ENCODE measurements at places on chromosomes 5 and 9.

- no peak for DNase-seq
Observed at GRCh38 chr5:77973253-77973609, 197.1 kb upstream of the TBCA start.

GRCh38 chr9:21677387-21677786 is 125.0 kb upstream of the MTAP start:
- no peak for DNase-seq

DNA sequence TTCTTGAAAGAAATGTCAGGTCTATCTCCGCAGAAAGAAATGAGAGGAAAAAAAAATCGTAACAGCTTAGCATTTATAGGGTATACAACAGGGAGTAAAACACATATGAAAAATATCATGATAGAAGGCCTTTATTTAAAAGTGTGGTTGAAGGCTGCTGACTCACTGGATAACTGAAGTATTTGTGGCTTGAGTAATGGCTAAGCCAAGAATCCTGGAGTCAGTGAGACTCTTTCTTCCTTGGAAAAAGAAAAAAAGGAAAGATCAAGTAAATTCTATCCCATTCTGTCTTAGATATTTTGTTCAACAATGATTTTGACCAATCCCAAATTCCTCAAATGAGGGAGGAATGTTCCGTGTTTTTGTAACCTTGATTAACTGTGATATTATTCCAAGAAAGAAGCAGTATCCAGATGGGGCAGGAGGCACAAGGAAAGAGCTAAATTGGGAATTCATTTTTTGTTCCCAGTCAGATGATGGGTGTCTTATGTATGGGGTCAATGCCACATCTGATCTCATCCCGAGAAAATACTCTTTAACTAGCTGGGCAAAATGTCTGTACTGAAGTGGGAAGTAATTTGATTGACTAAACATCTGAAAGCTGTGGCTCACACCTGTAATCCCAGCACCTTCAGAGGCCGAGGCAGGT is 64.3 kb upstream of the MYO10 start:
- DNase-seq = no peak

GRCh38 chr5:158017469-158017868 is 158.5 kb upstream of the CLINT1 start:
- DNase-seq = no peak

DNA sequence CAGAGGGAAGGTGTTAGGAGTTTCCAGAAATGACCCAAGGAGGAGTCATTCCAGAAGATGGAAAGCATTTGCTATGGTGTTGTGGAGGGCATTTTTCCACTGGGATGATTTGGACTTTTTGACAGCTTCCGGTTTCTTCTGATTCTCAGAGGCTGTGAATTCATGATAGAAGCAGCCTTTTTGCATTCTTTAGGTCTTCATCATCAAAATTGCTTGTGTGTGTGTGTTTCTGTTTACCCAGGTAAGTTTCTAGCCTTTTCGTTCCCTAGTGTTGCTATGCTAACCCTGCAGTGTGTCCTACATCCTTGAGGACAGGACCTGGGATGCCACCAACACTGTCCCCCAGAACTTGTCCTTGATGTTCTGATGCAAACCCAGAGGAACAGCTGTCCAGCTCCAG is 19.6 kb downstream of the IRX1 start:
- DNase-seq = no peak

- no peak for DNase-seq
Observed at GRCh38 chr9:132001567-132001966, 78.1 kb downstream of the MED27 start.

DNA sequence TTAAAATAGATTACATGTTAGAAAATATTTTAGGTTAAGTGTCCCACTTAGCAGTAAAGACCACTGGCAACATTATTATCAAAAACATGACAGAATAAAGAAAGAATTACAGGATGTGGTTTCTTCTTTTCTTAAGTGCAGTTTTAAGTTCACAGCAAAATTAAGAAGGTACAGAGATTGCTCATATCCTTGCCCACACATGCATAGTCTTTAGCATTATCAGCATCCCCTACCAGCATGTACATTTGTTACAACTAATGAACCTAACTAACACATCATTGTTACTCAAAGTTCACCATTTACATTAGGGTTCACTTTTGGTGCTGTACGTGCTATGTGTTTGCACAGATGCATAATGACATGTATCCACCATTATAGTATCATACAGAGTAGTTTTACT is 837.7 kb upstream of the CDH9 start:
- no peak for DNase-seq

DNA sequence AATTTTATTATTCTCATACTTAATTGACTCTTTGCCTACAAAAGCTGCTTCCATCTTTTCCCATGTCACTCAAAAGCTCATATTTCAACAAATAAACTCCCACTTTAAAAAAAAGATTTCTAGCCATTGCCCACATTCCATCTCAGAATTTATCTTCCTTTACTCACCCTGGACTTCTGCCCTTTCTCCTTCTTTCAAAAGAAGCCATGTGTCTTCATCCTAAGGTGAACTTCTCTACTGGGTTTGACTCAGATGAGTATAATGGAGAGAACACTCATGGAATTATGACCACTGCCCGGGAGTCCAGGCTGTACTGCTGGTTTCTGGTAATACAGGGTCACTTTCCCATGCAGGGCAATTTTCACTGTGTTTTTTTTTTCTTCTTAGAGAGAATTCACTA is 548.5 kb upstream of the ZNF462 start:
- no peak for DNase-seq

DNA sequence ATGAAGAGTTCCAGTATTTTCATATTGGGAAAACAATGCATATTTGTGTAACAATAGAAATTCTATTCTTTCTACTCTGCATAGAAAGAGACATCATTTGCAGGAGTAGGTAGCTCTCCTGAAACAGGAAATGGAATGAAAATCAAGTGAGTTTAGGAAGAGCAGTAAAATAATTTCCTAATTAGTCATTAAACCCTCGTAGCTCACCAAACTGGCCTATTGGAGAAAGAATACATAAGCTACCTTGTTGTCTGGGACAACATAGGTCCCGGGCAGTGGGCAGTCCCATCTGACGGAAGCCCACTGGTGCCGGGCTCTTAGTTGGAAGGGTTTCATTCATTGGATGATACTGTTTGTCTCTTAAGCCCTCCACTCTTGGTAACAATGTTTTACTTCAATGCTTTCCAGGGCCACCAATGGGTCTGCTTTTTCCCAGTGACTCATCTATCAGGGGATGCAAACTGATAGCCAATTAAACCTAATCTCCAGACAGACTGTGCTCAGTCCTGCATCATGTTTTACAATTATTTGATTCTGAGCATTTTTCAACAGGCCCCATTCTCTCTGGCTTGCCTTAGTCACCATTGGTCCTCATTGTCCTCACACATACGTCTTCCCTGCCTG is 46.5 kb downstream of the GNA14 start:
- DNase-seq = no peak

- DNase-seq = no peak
Observed at GRCh38 chr9:125638239-125639045, 68.6 kb downstream of the MAPKAP1 start.

DNA sequence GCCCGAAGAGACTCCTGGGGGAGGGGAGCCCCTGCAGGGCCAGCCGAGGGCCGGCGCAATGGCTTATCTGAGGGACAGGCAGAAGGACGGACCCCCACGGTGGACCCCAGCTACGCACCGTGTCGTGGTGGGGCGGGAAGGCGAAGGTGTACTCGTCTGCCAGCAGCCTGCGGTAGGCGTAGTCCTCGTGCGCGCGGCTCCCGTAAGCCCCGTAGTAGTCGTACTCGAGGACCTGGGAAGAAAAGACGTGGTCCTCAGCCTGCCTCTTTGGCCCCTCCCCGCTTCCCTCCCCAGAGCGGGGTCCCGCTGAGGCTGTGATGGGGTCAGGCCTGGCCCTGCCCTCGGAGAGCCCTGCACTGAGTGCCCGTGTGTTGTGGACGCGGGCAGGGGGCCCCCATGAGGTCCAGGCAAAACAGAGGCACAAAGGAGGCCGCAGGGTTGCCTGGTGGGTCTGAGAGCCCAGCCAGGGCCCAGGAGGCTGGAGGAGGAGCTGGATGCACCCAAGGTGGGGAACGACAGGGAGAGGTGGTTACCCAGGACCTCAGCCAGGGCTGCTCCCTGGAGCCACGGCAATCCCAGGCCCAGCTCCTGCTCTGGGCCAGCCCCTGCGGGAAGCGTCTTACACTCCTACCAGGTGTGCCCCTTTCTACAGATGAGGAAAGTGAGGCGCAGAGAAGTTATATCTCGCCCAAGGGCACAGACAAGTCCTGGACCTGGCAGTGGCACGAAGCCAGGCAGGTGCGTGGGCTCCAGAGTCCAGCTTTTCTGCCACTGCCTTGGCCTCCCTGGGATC is 35.2 kb downstream of the SARDH start:
- DNase-seq = no peak

GRCh38 chr9:30089428-30089827 is 2295.0 kb upstream of the ACO1 start:
- DNase-seq = no peak

GRCh38 chr5:32461441-32462120 is 17.0 kb upstream of the ZFR start:
- no peak for DNase-seq

GRCh38 chr5:95794070-95794516 is 28.4 kb downstream of the GLRX start:
- no peak for DNase-seq

DNA sequence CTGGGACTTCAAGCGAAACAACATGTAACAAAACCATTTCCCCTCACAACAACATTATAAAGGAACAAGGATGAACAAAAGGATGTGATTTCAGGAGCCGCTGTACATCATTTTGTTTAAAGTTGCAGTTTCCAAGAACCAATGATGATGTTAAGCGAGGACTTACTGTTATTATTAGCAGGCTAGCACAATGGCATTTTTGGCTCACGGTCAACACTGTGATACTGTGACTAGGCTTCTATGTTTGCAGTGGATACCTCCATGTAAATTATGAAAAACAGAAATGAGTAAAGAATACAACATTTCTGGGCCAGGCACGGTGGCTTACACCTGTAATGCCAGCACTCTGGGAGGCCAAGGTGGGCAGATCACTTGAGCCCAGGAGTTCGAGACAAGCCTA is 113.0 kb downstream of the AUH start:
- DNase-seq = no peak

GRCh38 chr9:116566677-116567488 is 120.2 kb upstream of the TRIM32 start:
- DNase-seq = no peak

DNA sequence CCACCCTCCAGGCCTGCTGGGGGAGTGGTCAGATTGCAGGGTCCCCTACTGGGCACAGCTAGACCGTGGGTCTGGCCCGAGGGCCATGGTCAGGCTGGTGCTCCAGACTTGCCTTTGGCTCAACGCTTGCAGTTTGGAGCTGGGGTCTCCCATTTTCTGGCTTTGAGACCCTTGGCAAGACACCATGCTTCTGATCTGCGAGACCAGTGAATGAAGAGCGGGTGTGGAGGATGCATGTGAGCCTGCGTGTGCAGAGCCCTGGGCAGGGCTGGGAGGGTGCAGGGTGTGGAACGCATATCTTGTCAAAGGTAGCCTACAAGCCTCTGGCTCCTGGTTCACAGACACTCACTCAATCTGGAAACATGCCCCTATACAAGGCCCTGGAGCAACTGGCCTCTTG is 6.1 kb upstream of the MRNIP start:
- DNase-seq = no peak

DNA sequence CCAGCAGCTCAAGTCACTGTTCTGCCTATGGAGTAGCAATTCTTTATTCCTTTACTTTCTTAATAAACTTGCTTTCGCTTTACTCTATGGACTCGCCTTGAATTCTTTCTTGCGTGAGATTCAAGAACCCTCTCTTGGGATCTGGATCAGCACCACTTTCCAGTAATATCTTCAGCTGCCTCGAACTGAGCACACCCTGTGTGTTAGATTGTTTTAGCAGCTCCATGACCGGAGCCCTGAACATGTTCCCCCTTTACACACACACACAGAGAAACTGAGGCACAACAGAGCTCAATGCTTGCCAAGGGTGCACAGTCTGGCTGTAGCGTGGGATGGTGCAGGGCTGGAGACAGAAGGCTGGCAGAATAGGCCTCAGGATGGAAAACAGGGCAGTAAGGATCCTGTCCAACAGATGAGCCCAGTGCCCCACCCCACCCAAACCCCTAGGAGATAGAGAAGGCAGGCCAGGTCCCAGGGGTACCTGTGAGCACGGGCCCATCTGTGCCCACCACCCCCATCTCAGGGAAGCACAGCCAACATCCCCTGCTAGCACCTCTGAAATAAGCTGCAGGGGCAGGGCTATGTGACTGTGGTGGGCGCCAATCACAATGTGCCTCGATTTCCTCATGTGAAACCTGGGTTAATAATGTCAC is 27.9 kb downstream of the BICD2 start:
- DNase-seq = no peak

DNA sequence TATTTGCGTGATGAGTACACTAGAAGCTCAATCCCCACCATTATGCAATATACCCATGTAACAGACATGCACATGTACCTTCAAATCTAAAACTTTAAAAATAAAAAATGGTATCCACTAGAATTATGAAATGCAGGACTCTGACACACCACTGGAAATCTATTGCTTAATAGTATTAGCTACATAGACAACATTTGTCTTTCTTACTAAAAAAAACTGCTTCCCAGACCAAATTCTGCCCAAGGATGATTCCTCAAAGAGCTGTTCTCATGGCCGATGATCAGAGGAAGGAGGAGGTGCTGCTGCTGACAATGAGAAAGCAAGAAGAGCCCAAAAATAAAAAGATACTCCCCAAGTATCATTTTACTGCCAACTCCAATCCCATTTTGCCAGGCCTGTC is 67.2 kb downstream of the TTC39B start:
- DNase-seq = no peak

DNA sequence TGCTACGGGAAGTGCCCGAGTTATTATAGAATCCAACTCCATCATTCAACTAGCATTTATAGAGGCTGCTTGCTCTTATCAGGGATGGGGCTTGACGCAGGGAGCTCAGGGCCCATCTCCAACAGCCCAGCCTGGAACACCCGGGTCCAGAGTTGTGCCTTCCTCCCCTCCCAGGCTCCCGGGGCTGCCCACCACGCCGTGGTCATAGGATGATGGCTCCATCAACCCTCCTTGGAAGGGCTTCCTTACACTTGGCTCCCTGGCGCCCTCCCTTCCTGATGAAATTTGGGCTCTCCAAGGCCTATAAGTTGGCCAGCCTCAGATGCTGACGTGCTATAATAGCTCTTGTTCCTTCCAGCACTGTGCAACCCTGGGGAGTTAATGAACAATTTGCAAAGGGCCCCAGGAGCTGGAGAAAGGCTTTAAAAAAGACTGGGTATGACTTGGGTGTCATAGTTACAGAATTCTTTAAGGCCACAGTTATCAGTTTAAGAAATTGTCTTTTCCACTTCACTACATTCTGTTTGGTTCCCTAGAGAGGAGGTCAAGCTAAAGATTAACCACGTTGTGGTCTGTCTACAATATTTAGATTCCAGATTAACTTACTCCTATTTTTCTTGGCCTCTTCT is 42.5 kb upstream of the GADD45G start:
- DNase-seq = no peak

DNA sequence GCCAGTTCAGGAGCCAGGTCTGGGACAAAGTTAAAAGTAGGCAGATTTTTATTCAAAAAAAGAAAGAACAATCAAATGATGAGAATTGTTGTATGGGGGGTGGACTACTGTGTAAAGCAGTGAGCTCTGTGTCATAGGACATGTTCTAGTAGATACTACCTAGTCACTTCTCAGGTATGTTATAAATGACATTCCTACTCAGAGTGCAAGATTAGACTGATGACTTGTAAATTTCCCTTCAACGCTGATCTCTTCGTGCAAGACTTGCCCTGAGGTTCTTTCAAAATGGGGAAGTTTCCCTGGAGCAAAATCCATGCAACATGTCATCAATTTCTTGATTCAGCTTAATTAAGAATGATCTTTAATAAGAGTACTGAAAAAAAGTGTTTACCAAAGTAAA is 175.1 kb downstream of the RORB start:
- no peak for DNase-seq

- DNase-seq = no peak
Observed at GRCh38 chr9:78543353-78543752, 246.4 kb downstream of the PSAT1 start.
